ENCODE measurements at places on chromosomes 6 and 20. TPM values are rescaled to one million over a fixed set of nuclear protein-coding genes. Genes with fewer than 3 reads are reported as not detected.

Gene SLC32A1
- not detected for total RNA-seq

GRCh38 chr6:38687043-38687353 lies 15.9 kb downstream of the GLO1 start:
- H3K4me1 ChIP-seq, result peaks cover 5% of the 10 kb centered on the region
- no peak overlapping the region for H3K27ac ChIP-seq
- H3K36me3 ChIP-seq, result peaks cover 26% of the 10 kb centered on the region
- H3K27me3 ChIP-seq, result no peaks in the 10 kb centered on the region
- H3K4me3 ChIP-seq, result no peak overlapping the region

Gene EFCAB8
- total RNA-seq, result 0.72 TPM

Gene CLIC5
- total RNA-seq, result 131 TPM

DNA sequence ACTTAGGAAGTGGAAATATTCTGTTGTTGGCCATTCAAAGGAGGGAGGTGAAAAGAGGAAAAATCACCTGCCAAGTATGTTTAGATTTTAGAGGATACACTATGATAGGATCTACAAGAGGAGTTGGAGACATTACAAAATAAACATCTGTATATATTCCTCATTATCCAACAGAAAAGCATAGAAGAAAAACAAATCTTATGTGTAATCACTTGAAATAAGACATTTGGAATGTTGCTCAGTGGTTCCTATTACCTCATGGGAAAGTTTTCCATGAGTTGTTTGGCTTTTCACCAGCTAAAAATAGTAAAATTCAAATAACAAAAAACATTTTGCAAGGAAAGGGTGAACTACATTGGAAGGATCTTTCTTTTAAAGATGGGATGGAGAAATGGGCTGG lies 76.7 kb upstream of the CARMIL1 start:
- H3K4me3 ChIP-seq, result no peak overlapping the region
- H3K27me3 ChIP-seq, result no peaks in the 10 kb centered on the region
- H3K27ac ChIP-seq, result no peak overlapping the region

GRCh38 chr20:63253438-63254231 lies 628 bp downstream of the NKAIN4 start:
- H3K36me3 ChIP-seq, result no peaks in the 10 kb centered on the region
- DNase-seq, result no peak
- H3K27ac ChIP-seq, result no peak overlapping the region
- H3K27me3 ChIP-seq, result peaks cover 73% of the 10 kb centered on the region

GRCh38 chr20:41182296-41183212 lies 45.2 kb downstream of the PLCG1 start:
- H3K27me3 ChIP-seq, result no peaks in the 10 kb centered on the region
- peaks cover 11% of the 10 kb centered on the region for H3K36me3 ChIP-seq
- peaks cover 19% of the 10 kb centered on the region for H3K4me1 ChIP-seq
- DNase-seq, result no peak

All from upper lobe of right lung (tissue), 1 donor.